ENCODE measurements at places on chromosomes 11 and 22.

- DNase-seq = no peak
Observed at GRCh38 chr11:46238078-46238966, 39.1 kb upstream of the CREB3L1 start.

DNA sequence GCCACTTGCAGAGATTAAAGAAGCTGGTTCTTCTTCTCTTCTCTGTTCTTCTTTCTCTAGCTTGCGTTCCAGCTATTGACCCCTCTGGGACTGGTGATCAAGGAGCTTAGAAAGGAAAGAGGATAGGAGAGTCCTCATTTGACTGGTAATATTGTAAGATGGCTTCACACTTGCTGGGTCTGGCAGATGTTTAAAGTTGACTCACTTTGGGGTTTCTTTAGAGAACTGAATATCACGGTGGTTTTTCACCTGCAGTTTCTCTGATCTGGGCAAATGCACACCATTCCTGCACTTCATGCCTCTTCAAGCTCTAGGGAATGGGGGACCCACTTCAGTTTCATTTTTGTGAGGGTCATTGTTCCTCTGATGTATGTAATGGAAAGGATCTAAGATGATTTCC, 41.8 kb upstream of the DEUP1 start:
- no peak for DNase-seq

DNA sequence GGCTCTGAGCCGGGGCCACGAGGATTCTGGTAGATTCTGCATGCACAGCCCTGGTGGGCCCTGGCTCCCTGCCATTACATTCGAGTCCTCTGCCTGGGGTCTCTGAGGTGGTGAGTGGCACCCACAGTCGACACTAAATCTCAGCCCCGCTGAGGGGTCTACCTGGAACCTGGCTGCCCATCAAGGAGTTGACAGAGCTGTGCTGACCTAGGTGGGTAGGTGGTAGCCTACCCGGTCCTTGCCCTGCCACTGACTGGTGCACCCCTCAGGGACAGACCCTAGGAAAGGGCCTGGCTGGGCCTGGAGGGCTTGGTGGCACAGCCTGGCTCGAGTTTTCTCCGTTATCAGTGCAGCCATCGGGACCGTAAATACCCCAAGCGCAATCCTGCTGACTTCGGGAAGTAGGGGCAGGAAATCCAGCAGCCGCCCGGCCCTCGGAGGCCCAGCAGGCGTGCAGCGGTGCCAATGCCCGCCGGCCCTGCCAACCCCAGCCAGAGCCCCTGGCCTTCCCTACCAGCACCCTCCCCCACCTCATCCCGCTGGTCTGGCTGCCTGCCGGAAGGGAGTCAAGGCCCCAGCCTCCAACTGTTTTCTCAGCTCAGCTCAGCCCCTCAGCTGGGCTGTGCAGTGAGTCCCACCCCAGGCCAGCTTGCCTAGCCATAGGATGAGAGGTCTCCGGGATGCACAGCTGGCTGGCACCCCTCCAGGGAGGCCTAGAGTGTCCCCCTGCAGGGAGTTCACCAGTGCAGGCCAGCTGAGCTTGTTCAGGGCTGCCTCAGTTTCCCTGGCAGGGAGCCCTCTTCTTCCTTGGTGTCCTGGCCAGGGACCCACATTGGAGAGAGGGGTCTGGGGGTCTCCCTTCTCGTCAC, 80.4 kb upstream of the KCNQ1OT1 start:
- no peak for DNase-seq

DNA sequence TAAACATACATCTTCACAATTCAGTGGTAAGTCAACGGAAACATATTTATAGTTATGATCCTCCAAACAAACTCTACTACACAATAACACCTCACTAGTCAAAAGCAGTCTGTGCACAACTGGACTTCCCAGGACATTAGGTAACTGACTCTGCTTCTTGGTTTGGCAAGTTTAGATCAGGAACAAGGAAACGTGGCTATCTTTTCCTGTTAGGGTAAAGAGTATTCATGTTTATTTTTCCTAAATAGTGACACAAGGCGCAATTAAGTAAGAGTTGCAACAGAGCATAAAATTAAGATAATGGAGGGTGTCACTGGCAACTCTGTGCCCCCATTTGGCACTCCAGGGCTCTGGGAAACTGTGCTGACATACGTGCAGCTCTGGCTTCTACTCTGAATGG, 70.2 kb upstream of the TP53AIP1 start:
- no peak for DNase-seq

DNA sequence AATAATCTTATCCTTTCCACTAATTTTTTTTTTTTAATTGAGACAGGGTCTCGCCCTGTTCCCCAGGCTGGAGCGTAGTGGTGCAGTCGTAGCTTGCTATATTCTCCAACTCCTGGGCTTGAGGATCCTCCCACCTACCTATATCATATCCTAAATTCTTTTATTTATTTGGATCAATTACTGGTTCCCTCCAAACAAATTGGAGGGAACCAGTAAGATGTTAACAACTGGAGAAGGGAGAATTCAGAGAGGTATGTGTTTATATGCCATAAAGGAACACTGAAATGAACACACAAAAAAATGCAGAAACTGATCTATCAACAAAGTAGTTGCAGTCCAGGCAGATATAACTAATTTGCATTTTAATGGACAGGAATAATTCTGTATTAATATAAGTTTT, 63.6 kb downstream of the ATXN10 start:
- no peak for DNase-seq

DNA sequence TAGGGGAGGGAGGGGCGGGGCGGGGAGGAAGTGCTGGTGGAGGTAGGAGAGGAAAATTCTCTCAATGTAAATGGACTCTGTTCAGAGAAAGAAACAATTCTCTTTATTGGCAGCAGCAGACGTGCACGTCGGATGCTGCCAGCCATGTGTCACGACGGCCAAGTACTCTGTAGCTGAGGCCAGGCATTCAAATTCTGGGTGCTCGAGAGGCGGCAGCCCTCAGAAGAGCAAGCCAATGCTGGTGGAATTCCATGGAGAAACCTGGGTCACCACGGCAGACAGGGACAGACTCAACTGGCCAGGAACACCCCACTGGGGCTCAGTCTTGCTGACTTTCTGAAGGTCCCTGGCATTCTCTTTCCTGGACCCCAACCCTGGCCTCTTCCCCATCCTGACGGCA, 90.8 kb downstream of the ABTB2 start:
- DNase-seq = no peak

- peak; percentile 67 for DNase-seq
Observed at GRCh38 chr11:69101115-69101791, 52.5 kb downstream of the TPCN2 start.

Measured in NAMALWA (cell line).